Cerebellar cortex (tissue), 1 donor: ENCODE measurements at places on chromosomes 7 and 10.

DNA sequence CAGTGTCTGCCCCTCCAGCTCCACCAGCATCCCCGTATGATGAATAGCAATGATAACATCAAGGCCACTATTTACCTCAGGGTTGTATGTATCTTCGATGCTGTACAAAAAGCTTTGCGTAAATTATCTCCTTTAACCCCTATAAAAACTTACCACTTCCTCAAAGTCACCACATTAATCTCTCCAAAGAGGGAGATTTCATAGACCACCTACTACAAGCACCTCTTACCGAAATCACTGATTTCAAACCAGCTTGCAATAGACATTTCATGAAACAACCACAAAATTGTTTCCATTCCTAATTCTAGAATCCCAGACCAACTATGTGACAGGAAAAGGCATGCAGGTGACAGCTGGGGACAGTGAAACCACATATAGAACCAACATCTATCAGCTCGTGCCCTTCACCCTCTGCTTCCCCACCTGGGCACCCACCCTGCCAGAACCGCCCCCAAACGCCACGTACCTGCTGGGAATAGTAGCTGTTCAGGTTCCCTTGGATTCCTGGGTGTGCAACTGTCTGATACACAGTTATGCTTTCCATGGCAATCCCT lies 20.1 kb upstream of the MMP21 start:
- no peak for DNase-seq

GRCh38 chr7:37089972-37090371 lies 358.7 kb downstream of the ELMO1 start:
- no peak for DNase-seq

DNA sequence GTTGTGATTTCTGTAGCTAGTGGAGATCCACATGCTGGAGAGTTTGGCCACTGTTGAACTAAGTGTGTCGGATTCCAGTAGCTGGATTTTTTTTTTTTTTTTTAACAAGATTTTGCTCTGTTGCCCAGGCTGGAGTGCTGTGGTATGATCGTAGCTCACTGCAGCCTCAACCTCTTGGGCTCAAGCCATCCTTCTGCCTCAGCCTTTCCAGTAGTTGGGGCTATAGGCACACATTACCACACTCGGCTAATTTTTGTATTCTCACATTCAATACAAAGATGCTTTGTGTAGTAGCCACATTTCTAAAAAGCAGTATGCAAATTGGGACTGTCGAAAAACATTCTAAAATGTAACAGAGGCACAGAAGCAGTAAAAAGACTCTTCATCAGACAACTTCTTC lies 63.5 kb downstream of the RABGEF1 start:
- DNase-seq = peak; percentile 6

DNA sequence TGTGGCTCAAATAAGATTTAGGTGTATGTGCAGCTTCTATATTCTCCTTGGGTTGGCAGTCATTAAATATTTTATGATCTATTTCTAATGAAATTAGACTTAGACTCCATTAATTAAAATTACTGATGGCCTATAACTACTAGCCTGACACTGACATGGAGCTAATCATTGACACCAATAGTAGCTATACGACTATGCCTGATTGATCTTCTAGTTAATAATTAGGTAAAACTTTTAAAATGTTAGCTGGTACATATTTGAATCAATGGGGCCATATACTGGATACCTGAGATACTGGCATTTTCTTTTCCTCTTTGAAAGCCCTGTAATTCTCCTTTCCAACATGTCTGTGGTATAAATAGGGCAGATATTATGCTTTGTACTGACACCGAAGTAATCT lies 14.4 kb downstream of the WEE2 start:
- DNase-seq = no peak

- no peak for DNase-seq
These were observed 540.2 kb downstream of the LRMDA start for GRCh38 chr10:75971402-75972211.

GRCh38 chr7:132495936-132496335 lies 80.3 kb downstream of the PLXNA4 start:
- DNase-seq = no peak

DNA sequence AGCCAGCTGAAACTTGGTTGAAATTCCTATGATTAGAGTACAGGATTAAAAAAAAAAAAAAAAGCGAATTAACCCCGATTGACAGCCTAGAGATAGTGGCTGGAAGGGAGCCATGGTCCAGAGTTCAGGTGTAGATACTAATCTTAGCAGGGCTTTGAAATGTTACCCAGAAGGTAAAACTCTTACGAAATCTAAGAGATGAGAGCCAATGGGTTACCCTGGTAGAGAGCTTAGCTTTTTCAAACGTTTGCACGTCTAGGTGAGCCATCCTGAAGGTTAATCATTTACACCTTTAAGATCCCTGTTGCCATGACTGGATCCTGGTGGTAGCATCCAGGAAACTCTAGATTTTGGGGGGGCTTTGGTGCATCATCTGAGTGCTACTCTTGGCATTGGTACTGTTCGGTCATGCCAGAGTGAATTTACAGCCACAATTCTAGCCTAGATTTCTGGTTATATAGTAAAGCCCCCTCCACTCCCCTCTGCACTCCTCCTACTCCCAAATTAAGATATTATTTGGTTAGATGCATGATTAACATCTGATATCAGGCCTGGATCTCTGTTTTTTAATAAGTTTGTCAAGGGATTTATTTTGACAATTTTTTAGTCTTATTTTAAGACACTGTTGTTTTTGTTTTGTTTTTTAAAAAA lies 1.2 kb downstream of the AGFG2 start:
- DNase-seq = no peak

- DNase-seq = no peak
These were observed 21.6 kb upstream of the ERCC6 start for GRCh38 chr10:49560526-49560925.

DNA sequence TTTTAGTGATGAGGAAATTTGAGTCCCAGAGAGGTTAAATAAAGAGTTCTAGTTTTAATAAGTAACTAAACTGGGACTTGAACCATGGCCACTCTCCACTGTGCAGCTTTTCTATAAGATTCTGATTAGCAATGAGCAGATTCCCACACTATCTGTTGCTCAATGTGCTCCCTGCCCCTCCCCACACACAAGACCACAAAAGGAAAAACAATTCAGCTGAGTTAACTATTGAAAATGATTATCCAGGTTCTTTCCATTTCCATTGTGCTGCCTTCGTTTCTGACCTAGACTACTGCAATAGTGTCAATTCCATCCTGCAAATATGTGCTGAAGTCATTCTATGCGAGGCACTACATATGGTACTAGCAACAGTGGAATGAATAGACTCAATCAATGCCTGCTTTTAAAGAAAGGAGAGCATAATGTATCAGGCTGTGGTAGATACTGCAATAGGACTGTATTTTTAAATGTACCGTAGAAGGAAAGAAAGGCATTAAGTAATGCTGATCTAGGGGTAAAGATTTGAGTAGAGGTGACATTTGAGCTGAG lies 97.0 kb downstream of the SEMA3C start:
- DNase-seq = no peak

- no peak for DNase-seq
These were observed 107.0 kb downstream of the LARP4B start for GRCh38 chr10:824497-824896.

- DNase-seq = no peak
These were observed 379.0 kb upstream of the HPS1 start for GRCh38 chr10:98825741-98826140.

- DNase-seq = no peak
These were observed 35.7 kb downstream of the OR13A1 start for GRCh38 chr10:45279682-45280081.

- no peak for DNase-seq
These were observed 226.4 kb upstream of the HABP2 start for GRCh38 chr10:113326160-113327111.

DNA sequence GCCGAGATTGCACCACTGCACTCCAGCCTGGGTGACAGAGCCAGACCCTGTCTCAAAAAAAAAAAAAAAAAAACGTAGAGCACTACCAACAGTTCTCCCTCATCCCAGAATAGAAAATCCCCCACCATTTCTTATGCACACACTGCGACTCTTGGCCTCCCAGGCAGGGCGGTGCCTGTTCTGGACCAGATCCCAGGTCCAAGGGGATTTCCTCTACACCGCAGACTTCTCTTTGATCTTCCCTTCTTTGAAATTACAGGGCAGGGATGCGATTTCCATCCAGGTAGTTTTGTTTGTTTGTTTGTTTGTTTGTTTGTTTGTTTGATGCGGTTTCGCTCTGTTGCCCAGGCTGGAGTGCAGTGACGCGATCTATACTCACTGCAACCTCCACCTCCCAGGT lies 91.8 kb downstream of the SEPTIN14 start:
- DNase-seq = no peak

- peak; percentile 18 for DNase-seq
These were observed 55.1 kb upstream of the AASS start for GRCh38 chr7:122199171-122199570.

DNA sequence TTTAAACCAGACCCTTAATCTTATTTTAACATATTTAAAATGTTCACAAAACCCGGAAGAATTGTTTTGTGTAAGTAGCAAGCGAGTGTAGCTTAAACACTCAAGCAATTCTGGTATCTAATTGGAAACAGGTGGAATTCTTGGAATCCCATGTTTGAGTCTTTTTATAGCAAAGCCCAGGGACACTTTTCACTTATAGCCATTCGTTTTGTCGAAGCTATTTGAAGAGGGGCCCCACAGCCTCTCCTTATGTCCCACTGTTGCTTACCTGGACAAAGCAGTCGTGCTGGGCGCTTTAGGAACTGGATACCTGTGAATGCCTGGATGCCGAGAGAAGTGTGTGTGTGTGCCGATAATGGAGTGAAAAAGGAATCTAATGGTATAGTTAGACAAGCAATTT lies 3.3 kb downstream of the CUX1 start:
- DNase-seq = peak; percentile 64

DNA sequence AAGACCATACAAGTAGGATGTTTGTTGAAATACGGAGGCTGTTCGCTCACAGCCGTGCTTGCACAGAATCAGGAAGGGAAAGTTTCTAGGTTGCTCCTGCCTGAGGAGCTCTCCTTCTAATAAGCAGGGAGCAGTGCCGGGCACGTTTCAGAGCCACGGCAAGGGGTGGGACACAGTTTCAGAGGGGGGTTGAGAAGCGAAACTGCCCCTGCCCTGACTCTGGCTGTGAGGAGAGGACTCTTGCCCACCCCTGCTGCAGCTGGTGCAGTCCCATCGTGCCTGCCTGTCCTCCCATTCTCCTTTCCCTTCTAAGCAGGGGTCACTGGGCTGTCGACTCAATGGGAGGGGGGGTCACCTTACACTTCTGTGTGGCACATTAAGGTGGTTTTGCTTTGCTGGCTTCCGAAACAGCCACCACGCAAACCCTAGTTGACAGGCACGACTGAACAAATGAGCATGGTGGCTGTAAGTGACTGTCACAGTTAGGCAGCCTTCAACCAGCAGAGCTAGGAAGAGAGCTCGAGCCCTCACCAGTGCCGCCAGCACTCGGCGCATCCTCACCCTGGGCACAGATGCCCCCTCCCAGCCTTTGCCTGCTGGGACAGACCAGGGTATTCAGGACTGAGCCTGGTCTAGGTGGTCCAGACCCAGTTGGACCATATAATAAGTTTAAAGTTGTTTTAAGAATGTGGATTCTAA lies 37.5 kb downstream of the ZNF467 start:
- DNase-seq = no peak

- DNase-seq = peak; percentile 12
These were observed 10.1 kb upstream of the OPN4 start for GRCh38 chr10:86644152-86644793.

DNA sequence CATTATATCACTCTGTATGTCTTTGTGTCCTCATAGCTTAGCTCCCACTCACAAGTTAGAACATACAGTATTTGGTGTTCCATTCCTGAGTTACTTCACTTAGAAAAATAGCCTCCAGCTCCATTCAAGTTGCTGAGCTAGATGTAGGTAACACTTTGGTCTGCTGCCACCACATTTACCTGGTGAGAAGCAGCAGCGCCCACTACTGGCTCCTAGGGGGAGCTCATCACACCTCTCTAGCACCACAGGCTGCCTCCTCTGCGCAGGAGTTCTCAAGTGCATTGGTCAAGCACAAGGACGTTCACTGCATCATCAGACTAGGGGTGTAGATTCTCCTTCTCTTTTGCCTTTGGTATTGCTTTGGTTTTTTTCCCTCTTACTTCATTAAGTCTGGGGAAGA lies 530.9 kb upstream of the AUTS2 start:
- DNase-seq = no peak

GRCh38 chr7:28725045-28725642 lies 233.0 kb downstream of the TRIL start:
- no peak for DNase-seq
